ENCODE measurements at places on chromosomes 3 and 15. TPM values are rescaled to one million over a fixed set of nuclear protein-coding genes. Genes with fewer than 3 reads are reported as not detected.

GRCh38 chr3:127959873-127960272 lies 44.8 kb downstream of the KBTBD12 start:
- no peaks in the 10 kb centered on the region for H3K36me3 ChIP-seq
- H3K4me1 ChIP-seq: no peaks in the 10 kb centered on the region
- DNase-seq: no peak
- H3K4me3 ChIP-seq: no peak overlapping the region

GRCh38 chr15:76196269-76197231 lies 114.7 kb downstream of the ETFA start:
- H3K27ac ChIP-seq: peak overlapping the region; percentile 8
- peak; percentile 73 for DNase-seq
- peaks cover 11% of the 10 kb centered on the region for H3K4me1 ChIP-seq
- no peak overlapping the region for H3K4me3 ChIP-seq

DNA sequence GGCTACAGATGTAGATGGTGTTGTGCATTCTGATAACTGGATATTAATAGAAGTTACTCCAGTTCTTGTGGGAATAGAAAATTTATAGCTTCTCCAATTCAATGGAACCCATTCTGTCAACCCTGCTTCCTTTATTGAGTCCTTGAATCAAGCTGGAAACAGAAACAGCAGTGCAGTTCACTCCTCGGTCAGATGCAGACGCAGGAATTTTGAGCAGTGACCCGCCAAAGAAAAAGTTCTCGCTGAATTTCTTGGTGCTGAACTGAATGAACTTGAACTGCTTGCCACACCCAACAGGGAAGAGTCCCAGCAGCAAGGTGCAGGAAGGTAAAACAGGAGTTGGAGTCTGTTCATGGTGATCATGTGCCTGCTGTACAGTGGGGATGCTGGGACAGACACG lies 10.3 kb downstream of the HRH1 start:
- no peaks in the 10 kb centered on the region for H3K36me3 ChIP-seq
- no peak overlapping the region for H3K27ac ChIP-seq
- peaks cover 10% of the 10 kb centered on the region for H3K4me1 ChIP-seq
- H3K4me3 ChIP-seq: no peak overlapping the region
- H3K27me3 ChIP-seq: no peaks in the 10 kb centered on the region

GRCh38 chr3:62446337-62446940 lies 73.1 kb upstream of the FEZF2 start:
- no peak overlapping the region for H3K27ac ChIP-seq
- no peak overlapping the region for H3K4me3 ChIP-seq
- no peaks in the 10 kb centered on the region for H3K4me1 ChIP-seq
- DNase-seq: no peak

- H3K4me1 ChIP-seq: no peaks in the 10 kb centered on the region
- H3K27ac ChIP-seq: no peak overlapping the region
- H3K36me3 ChIP-seq: no peaks in the 10 kb centered on the region
- no peak overlapping the region for H3K4me3 ChIP-seq
Measured at GRCh38 chr3:10697918-10698317, 118.1 kb upstream of the SLC6A11 start.

TMC3 gene
- total RNA-seq: not detected

DNA sequence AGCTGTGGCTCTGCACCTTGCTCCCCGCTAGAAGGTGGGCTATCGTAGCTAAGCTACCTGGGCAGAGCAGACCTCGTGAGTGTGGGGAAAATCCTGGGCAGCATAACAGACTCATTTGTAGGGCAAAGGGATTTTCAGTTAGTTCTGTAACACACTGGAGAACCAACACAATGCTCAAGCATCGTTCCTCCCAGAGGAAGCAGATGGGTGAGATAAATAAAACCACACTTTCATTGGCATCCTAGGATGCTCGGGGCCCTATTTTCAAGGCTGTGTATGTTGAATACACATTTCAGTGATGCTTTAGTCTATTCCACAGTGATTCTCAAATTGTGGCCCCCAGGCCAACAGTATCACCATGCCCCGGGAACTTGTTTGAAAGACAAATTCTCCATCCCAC lies 20.0 kb downstream of the LIPC start:
- H3K27me3 ChIP-seq: no peaks in the 10 kb centered on the region
- no peak overlapping the region for H3K27ac ChIP-seq
- no peak overlapping the region for H3K4me3 ChIP-seq
- H3K4me1 ChIP-seq: peaks cover 1% of the 10 kb centered on the region
- no peaks in the 10 kb centered on the region for H3K36me3 ChIP-seq

NTRK3 gene
- total RNA-seq: 3.0 TPM

- no peaks in the 10 kb centered on the region for H3K4me1 ChIP-seq
- no peaks in the 10 kb centered on the region for H3K36me3 ChIP-seq
- DNase-seq: no peak
- no peak overlapping the region for H3K27ac ChIP-seq
Measured at GRCh38 chr3:74501007-74501406, 113.5 kb downstream of the CNTN3 start.

LSAMP gene
- total RNA-seq: 1.4 TPM

DNA sequence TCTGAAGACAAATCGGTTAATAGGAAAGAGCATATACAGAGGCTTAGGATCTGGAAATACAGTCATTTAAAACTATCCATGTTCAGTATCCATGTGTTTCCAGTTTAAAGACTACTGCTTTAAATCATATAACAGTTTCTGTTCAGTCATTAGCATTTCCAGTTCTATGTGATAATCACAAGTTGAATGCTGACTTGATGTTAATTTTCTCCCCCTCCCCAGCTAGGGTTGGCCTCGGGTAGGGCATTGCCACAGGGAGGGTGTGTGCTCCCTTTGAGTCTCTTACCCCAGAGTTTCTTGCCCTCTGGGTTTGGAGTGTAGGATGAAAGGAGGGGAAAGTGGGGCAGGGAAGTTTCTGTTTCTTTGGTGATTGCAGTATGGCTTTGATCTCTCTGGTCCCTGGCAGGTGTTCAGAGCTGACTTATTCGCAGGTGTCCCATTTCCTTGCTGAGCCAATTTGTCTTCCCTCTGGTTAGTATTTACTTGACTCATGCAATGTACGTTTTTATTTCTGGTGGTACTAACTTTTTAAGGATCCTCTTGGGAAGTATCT lies 86.3 kb downstream of the SH3GL3 start:
- no peak for DNase-seq
- H3K4me1 ChIP-seq: no peaks in the 10 kb centered on the region
- no peak overlapping the region for H3K27ac ChIP-seq
- H3K36me3 ChIP-seq: no peaks in the 10 kb centered on the region

ALPK3 gene
- total RNA-seq: 1.1 TPM

GRCh38 chr3:147389717-147390116 lies 16.6 kb downstream of the ZIC4 start:
- no peak overlapping the region for H3K27ac ChIP-seq
- DNase-seq: no peak
- peaks cover 99% of the 10 kb centered on the region for H3K27me3 ChIP-seq

RPN1 gene
- total RNA-seq: 224 TPM

GRCh38 chr15:49902685-49903501 lies 216.1 kb downstream of the ATP8B4 start:
- no peaks in the 10 kb centered on the region for H3K27me3 ChIP-seq
- H3K36me3 ChIP-seq: no peaks in the 10 kb centered on the region
- no peak overlapping the region for H3K4me3 ChIP-seq
- H3K27ac ChIP-seq: peak overlapping the region; percentile 57
- no peaks in the 10 kb centered on the region for H3K4me1 ChIP-seq
- no peak for DNase-seq

- no peak for DNase-seq
- no peaks in the 10 kb centered on the region for H3K36me3 ChIP-seq
- H3K4me1 ChIP-seq: no peaks in the 10 kb centered on the region
- no peaks in the 10 kb centered on the region for H3K27me3 ChIP-seq
Measured at GRCh38 chr3:74858086-74858485, 243.6 kb upstream of the CNTN3 start.

DNA sequence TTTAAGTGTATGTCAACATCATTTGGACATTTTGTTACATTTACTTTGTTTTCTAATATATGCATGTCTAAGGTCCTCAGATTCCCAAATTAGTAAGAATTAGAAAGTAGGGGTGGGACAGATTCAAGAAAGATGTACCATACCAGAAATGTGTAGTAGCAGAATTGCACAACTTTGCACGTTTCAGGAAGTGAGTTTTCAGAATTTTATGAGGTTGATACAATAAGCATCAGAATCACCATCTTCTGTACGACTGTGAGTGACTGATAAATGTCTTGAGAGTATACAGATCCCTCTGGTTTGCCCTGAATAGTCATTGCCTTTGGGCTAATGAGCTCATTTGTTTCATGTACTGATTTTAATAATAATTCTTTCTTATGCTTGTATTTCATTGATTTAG lies 9.3 kb downstream of the ARIH2 start:
- no peak overlapping the region for H3K27ac ChIP-seq
- no peak overlapping the region for H3K4me3 ChIP-seq
- H3K36me3 ChIP-seq: peaks cover 25% of the 10 kb centered on the region
- no peak for DNase-seq

All from spleen (tissue), 13 donors.